ENCODE measurements at places on chromosomes 4 and X.

- peak; percentile 57 for DNase-seq
Observed at GRCh38 chr4:176002007-176002613, 63.5 kb upstream of the WDR17 start.

DNA sequence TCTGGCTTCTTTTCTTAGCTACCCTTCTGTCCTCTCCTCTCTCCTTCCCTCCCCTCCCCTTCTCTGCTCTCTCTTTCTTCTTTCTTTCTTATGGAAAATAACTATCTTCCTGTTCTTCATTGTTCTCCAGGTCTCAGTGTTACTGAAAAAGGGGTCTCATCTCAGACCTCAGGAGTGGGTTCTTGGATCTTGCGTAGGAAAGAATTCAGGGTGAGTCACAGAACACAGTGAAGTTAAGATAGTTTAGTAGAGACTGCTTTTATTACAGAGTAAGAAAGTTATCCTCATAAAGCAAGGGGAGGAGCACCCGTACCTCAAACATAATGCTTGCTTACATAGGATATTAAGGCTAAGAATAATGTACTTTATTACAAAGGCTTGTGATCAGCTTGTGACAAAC is 31.8 kb upstream of the CWH43 start:
- no peak for DNase-seq

DNA sequence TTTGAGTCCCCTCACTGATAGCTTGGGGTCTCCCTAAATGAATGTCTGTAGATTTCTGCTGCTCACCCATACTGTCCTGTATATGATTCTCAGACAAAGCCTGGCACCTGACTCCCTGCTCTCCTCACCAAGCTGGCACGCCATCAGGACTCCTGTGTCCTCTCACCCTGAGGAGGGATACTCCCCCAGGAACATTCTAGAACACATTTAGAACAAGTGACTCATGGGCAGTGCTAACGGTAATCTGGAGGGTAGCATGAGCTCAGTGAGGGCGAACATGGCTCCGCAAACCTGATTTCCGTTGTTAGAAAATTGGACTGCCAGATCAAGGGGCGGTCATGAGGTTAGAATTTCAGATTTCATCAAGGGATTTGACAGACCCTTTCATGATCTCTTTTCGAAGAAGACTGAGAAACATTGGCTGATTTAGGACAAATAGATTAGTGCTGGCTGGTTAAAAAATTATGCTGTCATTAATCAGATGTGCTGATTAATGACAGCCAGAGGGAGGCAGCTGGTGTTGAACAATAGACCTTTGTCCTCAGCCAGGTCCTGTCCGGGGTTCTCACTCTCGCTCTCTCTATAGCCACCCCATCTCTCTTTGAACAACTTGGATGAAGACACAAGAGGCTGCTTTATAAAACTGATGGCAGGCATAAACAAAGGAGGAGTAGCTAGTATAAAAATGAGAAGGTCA is 244.3 kb downstream of the PTTG2 start:
- no peak for DNase-seq

- DNase-seq = no peak
Observed at GRCh38 chr4:183012879-183013729, 86.0 kb upstream of the WWC2 start.

- no peak for DNase-seq
Observed at GRCh38 chr4:78414116-78414515, 137.5 kb upstream of the ANXA3 start.

- DNase-seq = no peak
Observed at GRCh38 chr4:140247237-140247636, 93.3 kb upstream of the MAML3 start.

DNA sequence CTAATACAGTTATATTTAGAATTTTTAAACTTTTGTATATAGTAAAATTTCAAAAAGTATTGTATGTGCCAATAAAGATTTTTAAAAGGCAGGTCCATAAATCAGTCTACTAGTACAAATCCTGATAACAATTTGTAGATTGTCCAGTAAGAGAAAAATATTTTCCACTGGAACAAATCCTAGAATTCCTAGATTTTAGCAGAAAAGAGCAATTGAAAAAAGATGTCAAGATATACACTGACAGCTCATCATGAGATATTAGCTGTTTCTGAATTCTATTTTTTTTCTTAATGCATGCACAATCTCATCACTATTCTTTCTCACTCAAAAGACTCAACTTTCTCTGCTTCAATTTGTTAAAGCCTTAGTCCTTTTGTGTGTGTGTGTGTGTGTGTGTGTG is 289.2 kb upstream of the MAD2L1 start:
- DNase-seq = no peak

- no peak for DNase-seq
Observed at GRCh38 chr4:176805155-176805554, 12.4 kb upstream of the VEGFC start.

DNA sequence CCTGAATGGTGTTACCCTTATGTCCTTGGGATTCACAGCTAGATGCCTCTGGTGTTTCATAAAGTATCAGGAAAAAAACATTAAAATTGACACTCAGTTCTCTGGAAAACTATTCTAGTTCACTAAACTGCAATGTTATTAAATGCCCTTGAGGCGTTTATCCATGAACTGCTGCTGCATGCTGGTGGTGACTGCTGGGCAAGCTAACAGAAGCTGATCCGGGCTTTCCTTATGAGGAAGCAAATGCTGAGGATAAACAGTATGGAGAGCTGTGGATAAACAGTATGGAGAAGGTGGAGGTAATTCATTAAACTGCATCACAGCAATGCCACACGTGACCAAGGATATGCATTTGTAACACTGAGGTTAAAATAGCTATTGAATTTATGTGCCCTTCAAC is 227.0 kb downstream of the NR3C2 start:
- peak; percentile 25 for DNase-seq

GRCh38 chr4:7132249-7132648 is 60.1 kb upstream of the SORCS2 start:
- no peak for DNase-seq

DNA sequence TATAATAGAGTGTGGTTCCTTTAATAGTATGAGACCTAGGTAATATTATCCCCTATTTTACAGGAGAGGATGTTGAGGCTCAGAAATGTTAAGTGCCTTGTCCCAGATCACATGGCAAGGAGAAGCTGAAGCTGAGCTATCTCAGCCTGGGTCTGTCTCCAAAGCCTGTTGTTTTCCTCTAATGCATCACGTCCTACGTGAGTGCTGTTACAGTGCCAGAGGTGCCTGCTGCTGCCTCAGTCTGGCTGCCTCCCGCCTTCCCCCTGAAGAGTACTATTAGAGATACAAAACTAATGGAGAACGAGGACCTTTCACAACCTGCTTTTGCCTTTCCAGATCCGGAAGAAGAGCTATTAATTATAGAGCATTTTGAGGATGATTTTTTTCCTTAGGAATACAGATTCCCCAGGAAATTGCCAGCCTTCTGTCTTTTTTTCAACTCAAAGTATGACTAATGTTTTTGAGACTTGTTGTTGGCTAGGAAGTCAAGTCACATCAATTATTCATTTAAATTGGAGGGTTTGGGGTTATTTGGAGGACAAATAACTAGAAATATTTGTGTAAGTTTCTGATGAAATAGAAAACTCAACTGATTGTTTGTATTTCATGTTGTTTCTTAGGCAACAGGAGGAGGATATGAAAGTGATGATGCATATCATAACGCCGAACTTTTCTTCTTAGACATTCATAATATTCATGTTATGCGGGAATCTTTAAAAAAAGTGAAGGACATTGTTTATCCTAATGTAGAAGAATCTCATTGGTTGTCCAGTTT is 43.9 kb upstream of the MTMR1 start:
- peak; percentile 2 for DNase-seq

- DNase-seq = no peak
Observed at GRCh38 chr4:158644760-158645159, 26.9 kb downstream of the C4orf46 start.

GRCh38 chr4:151766691-151767090 is 5.9 kb upstream of the GATB start:
- DNase-seq = no peak

GRCh38 chr4:52750819-52751486 is at the start of gene ERVMER34-1:
ERVMER34-1 (minus strand) TSS chr4:52751425; CDS start chr4:52745520, 5,905 bp downstream.
- DNase-seq = peak; percentile 80

DNA sequence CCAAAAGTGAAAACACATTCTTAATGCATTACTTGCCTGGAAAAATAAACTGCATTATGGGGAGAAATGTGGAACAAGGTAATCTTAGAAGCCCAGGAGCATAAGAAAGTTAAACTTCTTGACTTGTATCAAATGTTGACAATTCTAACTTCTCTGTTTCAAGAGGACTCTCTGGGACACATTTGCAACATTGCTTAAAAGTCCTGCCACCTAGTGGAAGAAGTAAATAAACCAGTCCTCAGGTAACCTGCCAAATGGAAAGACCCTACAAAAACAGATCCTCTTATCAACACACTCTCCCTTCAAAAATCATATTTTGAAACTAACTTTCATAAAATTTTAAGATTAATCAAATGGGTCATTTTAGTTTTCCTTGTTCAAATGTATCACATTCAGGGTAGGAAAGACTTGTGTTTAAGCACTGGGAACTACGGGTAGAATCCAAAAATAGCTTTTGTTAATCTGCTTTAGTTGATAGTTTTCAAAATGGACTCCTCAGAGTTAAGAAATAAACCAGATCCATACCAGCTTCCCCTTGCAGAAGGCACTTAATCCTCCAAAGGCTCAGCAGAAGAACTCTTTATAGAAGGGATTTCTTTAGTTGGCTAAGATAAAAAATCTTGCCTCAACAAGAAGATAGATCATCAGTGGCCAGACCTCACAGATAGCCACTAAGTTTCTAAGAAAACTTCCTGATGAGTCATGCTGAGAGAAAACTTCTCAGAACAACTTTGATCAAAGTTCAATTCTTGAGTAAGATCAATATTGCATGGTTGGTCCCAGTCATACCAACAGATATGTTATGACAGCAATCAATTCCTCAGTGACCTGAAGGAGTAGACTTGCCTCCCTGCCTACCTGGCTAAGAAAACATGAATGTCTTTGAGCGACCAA is 141.7 kb downstream of the HHIP start:
- no peak for DNase-seq

GRCh38 chr4:99324979-99325378 is 3.8 kb upstream of the ADH1B start:
- DNase-seq = no peak

GRCh38 chr4:72843466-72843865 is 226.1 kb downstream of the COX18 start:
- DNase-seq = no peak

- no peak for DNase-seq
Observed at GRCh38 chr4:127151941-127152340, 480.8 kb upstream of the INTU start.

- no peak for DNase-seq
Observed at GRCh38 chr4:147408189-147408588, 72.7 kb upstream of the EDNRA start.

DNA sequence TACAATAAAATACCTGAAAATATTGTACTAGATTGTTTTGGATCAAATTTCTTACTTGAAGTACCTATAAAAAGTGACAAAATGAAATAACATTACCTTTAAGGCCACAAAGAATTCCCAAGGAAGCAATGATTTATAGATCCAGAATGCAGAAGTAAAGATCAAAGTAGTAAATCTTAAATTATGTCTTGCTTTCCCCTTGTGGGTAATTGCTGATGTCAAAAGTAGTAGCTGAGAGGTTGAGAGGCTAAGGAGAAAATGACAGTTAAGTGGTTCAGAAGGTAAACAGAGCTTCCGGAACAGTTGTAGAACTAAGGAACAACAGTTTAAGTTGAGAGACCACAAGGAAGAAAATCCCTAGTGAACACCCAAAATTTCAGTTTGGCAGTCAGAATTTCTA is 358.3 kb downstream of the GABRG1 start:
- no peak for DNase-seq

DNA sequence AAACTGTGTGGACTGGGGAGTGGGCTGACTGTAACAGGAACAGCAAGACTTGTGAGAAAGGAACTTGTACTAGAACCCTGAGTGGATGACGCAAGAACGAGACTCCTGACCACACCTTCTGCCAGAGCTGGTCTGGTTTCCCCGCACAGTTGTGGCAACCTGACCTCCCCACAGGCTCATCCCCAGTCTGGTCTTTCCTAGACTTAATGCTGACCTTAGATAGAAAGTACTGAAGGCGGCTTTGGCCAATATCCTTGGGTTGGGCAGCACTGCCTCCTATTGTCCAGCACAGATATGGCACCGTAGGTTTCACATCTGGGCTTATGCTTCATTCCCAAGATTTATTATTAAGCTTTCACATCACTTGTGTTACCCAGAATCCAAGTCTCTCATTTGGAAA is 137.8 kb upstream of the FRG1 start:
- no peak for DNase-seq

DNA sequence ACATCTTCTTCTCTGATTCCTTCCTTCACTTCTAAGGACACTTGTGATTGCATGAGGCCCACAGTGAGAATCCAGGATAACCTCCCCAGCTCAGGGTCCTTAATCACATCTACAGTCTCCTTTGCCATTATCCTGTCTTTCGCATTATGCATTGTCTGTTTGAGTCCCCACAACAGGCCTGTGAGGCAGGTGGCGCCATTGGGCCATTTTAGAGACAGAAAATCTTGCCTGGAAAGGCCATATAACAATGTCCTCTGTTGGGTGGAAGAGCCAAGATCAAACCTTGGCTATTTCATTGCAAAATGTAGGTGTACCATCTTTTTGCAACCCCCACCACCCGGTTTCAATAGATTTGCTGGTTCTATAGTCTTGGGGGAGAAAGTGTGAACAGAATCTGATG is 11.8 kb upstream of the DCUN1D4 start:
- peak; percentile 15 for DNase-seq

DNA sequence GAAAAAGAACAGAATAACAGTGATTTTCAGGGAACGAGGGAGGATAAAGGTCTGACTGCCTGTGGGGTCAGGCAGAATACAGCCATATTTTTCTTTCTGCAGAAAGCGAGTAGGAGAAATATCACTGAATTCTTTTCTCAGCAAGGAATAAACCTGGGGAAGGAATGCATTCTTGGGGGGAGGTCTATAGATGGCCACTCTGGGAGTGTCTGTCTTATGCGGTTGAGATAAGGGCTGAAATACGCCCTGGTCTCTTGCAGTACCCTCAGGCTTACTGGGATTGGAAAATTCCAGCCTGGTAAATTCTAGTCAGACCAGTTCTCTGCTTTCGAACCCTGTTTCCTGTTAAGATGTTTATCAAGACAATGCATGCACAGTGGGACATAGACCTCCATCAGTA is 26.3 kb downstream of the CNGA1 start:
- no peak for DNase-seq

GRCh38 chr4:86926435-86927086 is 8.2 kb upstream of the AFF1 start:
- DNase-seq = no peak

DNA sequence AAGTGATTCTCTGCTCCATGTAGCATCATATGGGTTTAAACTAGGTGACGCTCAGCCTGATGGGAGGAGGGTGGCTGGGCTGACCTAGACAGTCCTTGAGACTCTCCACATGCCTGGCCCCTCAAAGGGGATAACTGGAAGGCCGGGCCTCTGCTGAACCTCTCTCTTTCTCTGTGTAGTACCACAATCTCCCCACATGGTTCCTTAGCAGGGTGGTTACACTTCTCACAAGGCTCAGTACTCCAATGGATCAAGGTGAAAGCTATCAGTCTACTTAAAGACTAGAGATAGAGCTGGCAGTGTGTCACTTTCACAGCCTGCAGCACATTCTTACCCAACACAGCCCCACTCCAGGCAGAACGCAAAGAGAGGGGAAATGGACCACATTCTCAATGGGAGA is 80.4 kb downstream of the LDB2 start:
- no peak for DNase-seq

- no peak for DNase-seq
Observed at GRCh38 chrX:107658660-107659059, 30.4 kb downstream of the PRPS1 start.

Measured in right kidney (tissue), 9 donors.